ENCODE measurements at places on chromosomes 3 and 15.

DNA sequence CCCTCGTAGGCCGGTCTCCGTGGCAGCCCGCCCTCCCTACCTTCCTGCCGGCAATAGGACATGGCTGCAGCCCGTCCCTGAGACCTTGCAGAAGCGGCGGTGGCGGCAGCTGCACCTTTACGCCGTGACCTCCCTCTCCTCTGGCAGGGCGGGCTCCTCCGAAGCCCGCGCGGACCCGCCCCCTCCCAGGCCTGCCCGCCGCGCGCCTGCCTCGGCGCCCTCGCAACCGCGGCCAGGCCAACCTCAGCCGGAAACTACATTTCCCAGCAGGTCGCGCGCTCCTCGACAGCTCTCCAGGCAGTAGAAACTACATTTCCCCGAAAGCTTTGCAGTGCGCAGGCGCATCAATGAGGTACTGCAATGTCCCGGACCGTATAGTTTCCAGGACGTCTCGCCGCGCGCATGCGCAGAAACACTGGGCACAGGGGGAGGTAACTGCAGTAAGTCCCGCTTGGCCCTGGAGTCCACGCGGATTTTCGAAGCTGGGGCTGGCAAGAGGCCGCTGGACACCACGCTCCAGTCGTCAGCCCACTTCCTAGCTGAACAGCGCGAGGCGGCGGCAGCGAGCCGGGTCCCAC, at the start of the genes CHCHD4 and TMEM43:
Gene CHCHD4, minus strand, starts transcription at position 256 of the 578 bp plus-strand sequence. Its CDS starts 194 bp downstream, at position 62.
Gene TMEM43, plus strand, starts transcription at position 438 of the 578 bp plus-strand sequence. CDS start 142 bp downstream, outside the sequence.
- peak; percentile 94 for DNase-seq

DNA sequence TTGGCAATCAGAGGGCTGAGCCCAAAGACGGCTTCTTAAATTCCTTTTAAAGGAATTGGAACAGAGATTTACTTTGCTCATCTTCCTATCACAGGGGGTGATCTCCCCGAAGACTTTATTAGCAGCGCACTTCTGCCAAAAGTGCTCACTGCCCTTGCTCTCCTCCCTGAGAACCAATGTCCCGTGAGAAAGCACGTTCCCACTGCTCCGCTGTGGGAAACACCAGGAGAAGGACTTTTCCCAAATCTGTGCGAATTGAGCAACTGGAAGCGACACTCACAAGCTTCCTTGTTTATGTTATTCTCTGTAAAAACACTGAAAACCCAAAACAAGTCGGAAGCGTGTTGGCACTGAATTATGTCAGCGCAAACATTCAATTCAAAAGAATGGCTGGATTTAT, 670.8 kb upstream of the NR2F2 start:
- DNase-seq = no peak

- DNase-seq = no peak
These were observed 209.8 kb upstream of the RBMS3 start for GRCh38 chr3:29070959-29071634.

- no peak for DNase-seq
These were observed 61.0 kb downstream of the LRRN1 start for GRCh38 chr3:3860235-3860634.

- no peak for DNase-seq
These were observed 14.3 kb downstream of the MEF2A start for GRCh38 chr15:99580076-99580475.

DNA sequence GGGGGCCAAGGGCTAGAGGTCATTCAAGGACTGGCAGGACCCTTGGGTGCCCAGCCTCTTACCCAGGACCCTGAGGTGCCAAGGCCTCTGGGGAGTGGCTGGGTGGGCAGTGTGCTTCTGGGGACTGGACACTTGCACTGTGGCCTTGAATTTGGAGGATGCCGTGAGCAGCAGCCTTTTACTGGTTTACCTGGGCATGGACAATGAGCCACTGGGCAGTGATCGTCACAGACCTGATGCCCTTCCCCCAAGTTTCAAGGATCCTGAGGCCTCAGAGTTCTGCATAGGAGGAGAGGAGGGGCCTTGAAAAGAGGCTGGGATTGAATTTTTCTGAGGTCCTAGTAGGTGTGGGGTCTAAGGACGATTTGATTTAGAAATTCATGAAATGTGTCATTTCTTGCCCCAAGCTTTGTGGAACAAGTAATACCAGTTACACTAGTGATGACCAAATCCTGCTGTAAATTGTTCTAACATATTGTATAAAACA, 146.1 kb upstream of the TPM1 start:
- peak; percentile 67 for DNase-seq

All from DMS53 (cell line).